ENCODE measurements at places on chromosomes 3 and 15.
A peak's percentile ranks its signal among the peaks of the same experiment; 100 is the strongest.

- no peak for DNase-seq
Measured at GRCh38 chr3:5349343-5349742, 161.8 kb downstream of the EDEM1 start.

- no peak for DNase-seq
Measured at GRCh38 chr15:69340243-69340900, 41.7 kb downstream of the PAQR5 start.

GRCh38 chr3:85781806-85782205 is 823.0 kb downstream of the CADM2 start:
- peak; percentile 16 for DNase-seq

- DNase-seq: no peak
Measured at GRCh38 chr3:44883999-44884431, 9.6 kb downstream of the TGM4 start.

GRCh38 chr3:171984883-171985282 is 54.5 kb upstream of the FNDC3B start:
- no peak for DNase-seq

- DNase-seq: no peak
Measured at GRCh38 chr15:84979651-84980050, 2.0 kb upstream of the PDE8A start.

DNA sequence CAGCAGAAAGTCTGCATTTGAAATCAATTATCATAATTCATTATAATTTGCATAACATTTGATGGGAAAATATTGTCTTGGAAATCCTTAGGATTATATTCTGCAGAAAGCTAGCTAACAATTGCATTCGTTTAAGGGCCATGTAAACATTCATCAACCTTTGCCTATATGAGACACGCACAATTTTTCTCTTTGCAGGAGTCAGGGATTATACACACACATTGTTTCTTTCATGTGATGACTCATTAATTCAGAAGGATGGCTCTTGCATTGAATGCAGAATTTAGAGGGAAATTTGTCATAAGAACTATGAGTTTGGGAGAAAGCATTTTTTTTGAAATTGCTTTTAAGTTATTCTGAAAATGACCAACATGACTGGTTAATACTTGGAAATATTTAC is 844.7 kb downstream of the DIPK2A start:
- DNase-seq: no peak
